ENCODE measurements at places on chromosomes 7 and 10.

GRCh38 chr7:42414941-42415505 is 178.0 kb upstream of the GLI3 start:
- no peak for DNase-seq

GRCh38 chr7:80453699-80454340 is 58.0 kb downstream of the GNAT3 start:
- DNase-seq = no peak

DNA sequence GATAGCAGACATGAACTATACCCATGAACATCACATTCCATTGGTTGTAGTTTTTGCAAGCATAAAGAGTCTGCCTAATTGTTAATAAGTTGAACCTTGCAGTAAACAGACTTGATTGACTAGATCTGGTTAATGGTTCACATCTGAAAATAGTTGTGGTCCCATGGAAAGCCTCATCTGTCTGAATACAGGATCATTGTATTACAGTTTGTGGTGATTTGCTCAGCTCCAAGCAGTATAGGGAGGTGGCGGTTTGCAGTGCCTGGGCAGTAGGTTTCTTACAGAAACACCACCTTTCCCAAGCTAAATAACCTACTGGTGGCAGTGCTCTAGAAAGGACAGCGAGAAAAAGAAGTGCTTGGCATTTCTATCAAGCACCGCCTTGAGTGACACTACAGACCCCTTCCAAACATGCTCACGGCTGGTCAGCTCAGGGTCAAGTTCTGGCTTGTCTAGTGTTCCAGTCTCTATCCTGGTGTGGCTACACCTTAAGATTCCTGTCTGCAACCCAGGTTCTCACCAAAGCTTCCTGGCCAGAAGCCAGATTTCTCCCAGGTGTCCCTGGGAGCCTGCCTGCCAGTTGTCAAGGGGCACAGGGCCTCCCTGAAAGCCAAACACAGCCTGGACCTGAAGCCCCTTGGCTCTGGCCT is 119.9 kb downstream of the FANK1 start:
- DNase-seq = no peak

DNA sequence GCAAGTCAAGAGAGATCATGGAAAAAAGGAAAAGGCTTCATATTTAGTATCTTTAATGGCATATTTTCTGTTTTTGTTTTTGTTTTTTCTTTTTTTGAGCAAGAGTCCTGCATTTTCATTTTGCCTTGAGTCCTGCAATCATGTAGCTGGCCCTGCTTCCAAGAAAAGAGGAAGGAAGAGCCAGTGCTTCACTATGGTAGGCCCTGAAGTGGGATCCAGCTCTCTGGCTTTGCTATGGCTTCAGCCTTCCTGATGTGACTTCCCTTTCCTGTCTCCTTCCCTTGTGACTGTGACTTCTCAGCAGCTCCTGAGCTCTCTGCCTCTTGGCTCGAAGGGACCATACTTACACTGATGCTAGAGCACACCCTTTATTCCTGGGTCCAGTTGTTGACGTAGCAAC is 512.3 kb downstream of the INHBA start:
- DNase-seq = no peak

DNA sequence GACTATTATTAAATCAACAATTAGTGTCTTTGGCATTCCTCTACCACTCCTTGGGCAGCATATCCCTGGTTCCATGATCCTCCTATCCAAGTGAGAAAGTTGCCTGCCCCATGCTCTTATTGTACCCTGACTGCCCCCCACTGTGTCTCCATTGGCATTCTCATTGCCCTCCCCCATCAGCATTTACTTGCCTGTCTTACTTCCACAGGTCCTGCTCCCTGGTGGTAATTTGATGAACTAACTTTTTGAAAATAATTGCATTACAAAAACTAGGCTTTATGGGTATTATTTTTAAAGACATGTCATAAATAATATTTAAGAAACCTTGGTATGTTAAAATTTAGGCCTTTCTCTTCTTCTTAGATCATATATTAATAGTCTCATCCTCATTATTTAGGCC is 346.4 kb downstream of the PCLO start:
- no peak for DNase-seq

- no peak for DNase-seq
Observed at GRCh38 chr7:29075606-29076005, 70.7 kb downstream of the CPVL start.

GRCh38 chr10:124339119-124340032 is 79.3 kb downstream of the OAT start:
- DNase-seq = no peak

DNA sequence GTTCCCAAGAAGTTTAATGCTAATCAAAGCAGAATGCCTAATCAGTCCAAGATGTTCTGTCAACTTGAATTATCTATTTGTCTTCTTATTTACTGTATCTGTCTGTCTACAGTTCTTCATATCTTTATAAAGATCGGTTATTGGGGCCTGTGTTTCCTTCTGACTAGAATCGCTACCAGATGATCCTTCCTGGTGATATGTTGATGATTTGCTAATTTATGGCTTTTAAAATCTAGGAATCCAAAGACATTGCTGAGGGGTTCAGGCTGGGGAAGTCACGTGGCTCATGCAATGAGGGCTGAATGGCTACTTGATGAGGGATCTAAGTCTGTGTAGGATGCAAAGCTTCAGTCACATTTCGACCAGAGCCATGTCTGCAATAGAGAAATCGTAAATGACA is 536.3 kb downstream of the KCNMA1 start:
- DNase-seq = no peak

- DNase-seq = no peak
Observed at GRCh38 chr10:63631991-63632390, 110.8 kb downstream of the REEP3 start.

GRCh38 chr10:69387500-69387899 is 29.2 kb downstream of the TACR2 start:
- no peak for DNase-seq

- no peak for DNase-seq
Observed at GRCh38 chr10:59106441-59106840, 70.0 kb upstream of the PHYHIPL start.

DNA sequence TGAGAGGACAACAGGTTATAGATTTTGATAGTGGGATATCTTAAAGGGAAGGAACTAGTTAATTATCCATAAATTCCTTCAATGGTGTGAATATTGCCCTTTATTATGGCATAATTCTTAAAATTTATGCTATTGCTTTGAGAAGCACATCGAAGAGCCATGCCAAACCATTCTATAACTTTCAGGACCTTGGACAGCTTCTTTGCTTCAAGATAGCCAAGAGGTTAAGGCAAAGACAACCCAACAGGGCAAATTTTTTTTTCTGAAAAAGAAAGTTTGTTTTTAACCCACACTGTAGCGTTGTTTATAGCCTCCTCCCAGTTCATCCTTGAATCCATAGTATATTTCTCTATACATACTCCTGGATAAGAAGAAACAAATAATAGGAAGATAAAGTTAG is 103.2 kb downstream of the NRG3 start:
- DNase-seq = no peak

GRCh38 chr7:1968397-1969111 is 264.2 kb downstream of the MAD1L1 start:
- no peak for DNase-seq

DNA sequence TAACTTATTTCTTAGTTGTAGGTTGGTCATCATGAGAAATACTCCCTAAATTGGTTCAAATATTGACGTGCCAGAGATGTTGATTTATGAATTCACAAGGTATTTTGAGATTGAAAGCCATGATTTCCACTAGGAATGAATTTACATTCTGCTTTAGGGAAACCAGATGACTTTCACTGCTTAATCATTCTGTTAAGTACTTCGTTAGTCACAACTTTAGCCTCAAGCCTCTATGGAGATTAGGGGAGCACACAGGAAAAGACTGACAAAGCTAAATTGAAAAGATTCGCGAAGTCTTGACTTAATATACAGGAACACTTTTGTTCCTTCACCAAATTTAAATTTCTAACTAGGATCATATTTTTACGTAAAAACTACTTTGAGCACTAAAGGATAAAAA is 250.4 kb upstream of the CACNA2D1 start:
- no peak for DNase-seq

GRCh38 chr10:123582084-123582989 is 83.8 kb upstream of the GPR26 start:
- peak; percentile 38 for DNase-seq

GRCh38 chr10:133373174-133374090 is at the start of gene ECHS1:
TSS of gene ECHS1 (minus strand) at chr10:133373354. CDS start at chr10:133373333, 21 bp downstream.
- peak; percentile 97 for DNase-seq

GRCh38 chr7:96349572-96349971 is 27.7 kb upstream of the SLC25A13 start:
- no peak for DNase-seq

GRCh38 chr10:132043861-132044695 is 21.7 kb upstream of the JAKMIP3 start:
- no peak for DNase-seq

GRCh38 chr10:525565-526315 is 163.7 kb downstream of the DIP2C start:
- peak; percentile 14 for DNase-seq

DNA sequence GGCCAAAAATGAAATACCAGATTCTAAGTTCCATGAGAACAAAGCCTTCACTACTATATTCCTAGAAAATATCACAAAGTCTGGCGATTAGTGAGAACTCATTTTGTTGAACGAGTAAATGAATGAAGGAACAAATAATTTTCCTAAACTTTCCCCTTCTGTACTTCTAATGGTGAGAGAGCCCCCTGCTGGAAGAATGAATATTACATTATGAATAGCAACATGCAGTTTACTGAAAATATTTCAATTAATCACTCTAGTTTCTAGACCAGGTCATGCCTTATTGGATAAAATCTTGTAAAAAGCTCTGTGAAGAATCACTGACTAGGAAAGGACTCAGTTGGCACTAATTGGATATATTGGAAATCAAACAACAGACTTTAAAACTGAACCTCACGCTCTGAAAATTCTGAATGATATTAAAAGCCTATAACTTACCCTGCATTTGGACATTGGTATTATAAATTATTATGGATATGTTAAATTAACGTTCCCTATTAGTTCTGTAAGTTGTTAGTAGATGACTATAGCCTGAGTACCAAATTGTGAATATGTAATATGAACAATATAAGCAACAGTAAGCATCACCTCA is 32.4 kb upstream of the MTPN start:
- no peak for DNase-seq

GRCh38 chr10:14329746-14330173 is 964 bp downstream of the FRMD4A start:
- peak; percentile 23 for DNase-seq

DNA sequence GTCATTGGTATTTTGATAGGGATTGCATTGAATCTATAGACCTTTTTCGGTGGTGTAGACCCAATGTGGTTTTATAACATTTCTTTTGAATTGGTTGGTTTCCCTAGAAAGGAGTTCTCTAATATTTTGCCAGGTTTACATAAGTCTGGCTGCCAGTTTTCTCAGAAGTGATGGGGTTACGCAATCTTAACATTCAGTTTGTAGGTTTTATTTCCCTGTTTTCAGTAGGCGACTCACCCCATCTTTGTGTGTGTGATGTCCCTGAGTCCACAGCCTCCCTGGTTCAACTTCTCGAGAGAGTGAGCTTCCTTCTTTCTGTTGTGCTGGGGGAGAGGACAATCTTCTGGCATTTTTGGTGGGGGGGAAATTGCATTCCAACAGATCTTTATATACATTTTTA is 9.6 kb upstream of the KIF5B start:
- DNase-seq = no peak

DNA sequence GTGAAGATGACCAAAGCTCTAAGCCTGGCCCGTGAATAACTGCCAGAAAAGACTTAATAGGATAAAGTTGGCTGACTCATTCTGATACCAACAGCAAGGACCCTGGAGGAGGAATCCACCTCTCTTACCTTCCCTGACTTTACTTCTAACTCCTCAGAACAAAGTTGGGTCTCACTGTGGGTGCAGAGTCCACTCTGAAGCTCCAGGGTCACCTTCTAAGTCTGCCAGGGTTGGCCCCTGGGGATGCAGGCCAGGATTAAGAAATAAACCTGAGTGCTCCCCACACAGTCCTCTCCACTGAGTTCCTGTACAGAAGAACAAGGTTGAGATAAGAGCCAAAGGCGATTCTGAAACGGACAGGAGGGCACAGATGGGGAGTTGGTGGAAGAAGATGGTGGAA is 54.4 kb downstream of the GPR26 start:
- DNase-seq = no peak

DNA sequence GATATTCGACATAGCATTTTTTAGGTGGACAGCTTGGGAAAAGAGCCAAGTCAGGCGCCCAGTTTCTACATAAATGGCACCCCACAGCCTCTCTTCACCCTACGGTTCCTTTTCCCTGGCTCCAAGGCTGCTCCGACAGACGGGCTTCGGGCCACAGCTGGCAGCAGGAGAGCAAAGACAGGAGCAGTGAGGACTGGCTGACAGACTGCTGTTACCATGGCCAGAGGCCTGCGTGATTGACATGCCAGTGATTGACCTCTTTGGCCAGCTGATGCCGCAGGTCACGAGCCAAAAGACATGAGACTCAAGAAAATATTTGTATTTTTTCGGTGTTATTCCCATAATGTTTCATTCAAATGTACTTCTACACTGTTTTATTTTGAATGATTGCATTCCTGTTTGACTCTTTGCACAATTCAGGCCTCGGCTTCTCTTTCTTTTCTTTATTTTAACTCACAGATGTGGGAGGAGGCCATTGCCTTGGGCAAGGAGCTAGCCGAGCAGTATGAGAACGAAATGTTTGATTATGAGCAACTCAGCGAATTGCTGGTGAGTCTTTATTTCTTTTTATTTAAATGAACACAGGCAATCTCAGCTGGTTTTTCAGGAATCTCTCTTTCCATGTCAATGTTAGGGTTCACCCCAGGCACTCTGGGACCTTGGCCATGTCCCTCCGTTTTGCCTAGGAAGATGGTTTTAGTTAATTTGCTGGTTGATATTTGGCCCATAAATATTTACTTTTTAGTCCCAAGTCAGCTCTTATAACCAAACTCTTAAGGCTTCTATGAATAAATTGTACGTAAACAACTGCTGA is 146.3 kb upstream of the NPS start:
- no peak for DNase-seq

- DNase-seq = peak; percentile 54
Observed at GRCh38 chr10:43348511-43349312, 22.7 kb upstream of the FXYD4 start.

- DNase-seq = no peak
Observed at GRCh38 chr10:98195120-98195519, 60.7 kb downstream of the R3HCC1L start.

- no peak for DNase-seq
Observed at GRCh38 chr10:131921184-131921583, 20.4 kb downstream of the PPP2R2D start.
